ENCODE measurements at places on chromosomes 1 and 21. TPM values are rescaled to one million over a fixed set of nuclear protein-coding genes. Genes with fewer than 3 reads are reported as not detected.

Gene SELENBP1
- total RNA-seq, result 15.1 TPM

Gene SEMA4A
- total RNA-seq, result 8.0 TPM

Gene ARHGAP30
- 0.79 TPM for total RNA-seq

Gene KCNJ6
- total RNA-seq, result 0.25 TPM

Gene INSRR
- 6.4 TPM for total RNA-seq

Gene PDE9A
- total RNA-seq, result 6.3 TPM

Gene BRDT
- total RNA-seq, result 141 TPM

Gene ARTN
- 1.6 TPM for total RNA-seq

Gene TRIM58
- 5.7 TPM for total RNA-seq

Gene C1orf226
- 4.2 TPM for total RNA-seq

Gene ALX3
- 0.31 TPM for total RNA-seq

Gene GSTM1
- not detected for total RNA-seq

Gene APH1A
- 102 TPM for total RNA-seq

Gene HRNR
- total RNA-seq, result not detected

Gene CD1E
- total RNA-seq, result 1.3 TPM

Gene EIF4G3
- 165 TPM for total RNA-seq

Gene FAM43B
- total RNA-seq, result 1.1 TPM

Gene FHAD1
- 73.3 TPM for total RNA-seq

Gene PFKL
- total RNA-seq, result 213 TPM

Gene GJA9
- 0.19 TPM for total RNA-seq

Gene DFFA
- 34.9 TPM for total RNA-seq

Gene DNAJC28
- total RNA-seq, result 9.3 TPM

Gene PLA2G2C
- total RNA-seq, result 0.47 TPM

Gene ETV3L
- total RNA-seq, result 0.16 TPM

Gene FBXO28
- total RNA-seq, result 29.6 TPM

Gene MEF2D
- 113 TPM for total RNA-seq

Gene C21orf91
- total RNA-seq, result 37.0 TPM

Gene PTPRC
- 9.7 TPM for total RNA-seq

Gene TMCC2
- total RNA-seq, result 12.1 TPM

Gene FAM163A
- 3.5 TPM for total RNA-seq

Gene TSEN15
- 36.3 TPM for total RNA-seq

Gene SPRR2F
- not detected for total RNA-seq

Gene ACTL8
- total RNA-seq, result 12.6 TPM

Gene RAB25
- 1.2 TPM for total RNA-seq

Gene DYNLT5
- total RNA-seq, result not detected

Gene LRRIQ3
- 23.1 TPM for total RNA-seq

Gene PBX1
- 20.3 TPM for total RNA-seq

Gene PRR9
- total RNA-seq, result 2.8 TPM
